ENCODE measurements at places on chromosomes 5 and 9. TPM values are rescaled to one million over a fixed set of nuclear protein-coding genes. Genes with fewer than 3 reads are reported as not detected.

- DNase-seq = no peak
Observed at GRCh38 chr5:143315929-143316328, 87.6 kb downstream of the NR3C1 start.

GRCh38 chr5:160419458-160420330 is 813 bp upstream of the SLU7 start:
- no peak for DNase-seq

DNA sequence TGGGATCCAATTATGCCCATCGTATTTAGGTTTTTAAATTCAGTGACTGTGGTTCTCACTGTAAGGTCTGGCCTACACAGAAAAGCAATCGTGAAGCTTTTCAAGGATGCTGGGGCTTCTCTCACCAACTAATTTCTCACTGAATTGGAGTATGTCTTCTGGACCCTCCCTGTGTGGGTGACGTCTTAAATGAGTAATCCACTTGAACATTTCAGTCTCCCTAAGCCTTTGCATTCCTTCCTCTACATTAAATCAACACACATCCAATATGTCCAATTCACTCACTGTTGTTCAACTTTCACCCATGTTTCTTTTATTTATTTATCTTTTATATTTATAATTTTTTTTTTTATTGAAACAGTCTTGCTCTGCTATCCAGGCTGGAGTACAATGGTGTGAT is 12.5 kb upstream of the BTF3 start:
- DNase-seq = no peak

DNA sequence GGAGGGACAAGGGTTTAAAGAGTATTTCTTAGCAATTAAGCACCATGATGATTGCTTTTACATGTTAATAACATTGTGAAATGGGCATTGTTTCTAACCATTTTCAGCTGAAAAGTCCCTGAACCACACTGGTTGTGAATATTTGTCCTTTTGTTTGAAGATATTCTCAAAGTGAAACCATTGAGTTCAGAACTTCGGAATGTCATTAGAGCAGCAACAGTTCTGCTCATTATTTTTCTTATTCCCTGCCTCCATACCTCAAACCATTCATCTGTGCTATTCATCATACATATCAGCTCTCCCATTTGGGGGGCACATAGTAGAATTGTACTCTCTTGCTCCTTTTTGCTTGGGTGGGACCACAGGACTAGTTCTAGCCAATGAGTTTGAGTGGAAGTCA is 553.0 kb upstream of the ZNF462 start:
- DNase-seq = no peak

DNA sequence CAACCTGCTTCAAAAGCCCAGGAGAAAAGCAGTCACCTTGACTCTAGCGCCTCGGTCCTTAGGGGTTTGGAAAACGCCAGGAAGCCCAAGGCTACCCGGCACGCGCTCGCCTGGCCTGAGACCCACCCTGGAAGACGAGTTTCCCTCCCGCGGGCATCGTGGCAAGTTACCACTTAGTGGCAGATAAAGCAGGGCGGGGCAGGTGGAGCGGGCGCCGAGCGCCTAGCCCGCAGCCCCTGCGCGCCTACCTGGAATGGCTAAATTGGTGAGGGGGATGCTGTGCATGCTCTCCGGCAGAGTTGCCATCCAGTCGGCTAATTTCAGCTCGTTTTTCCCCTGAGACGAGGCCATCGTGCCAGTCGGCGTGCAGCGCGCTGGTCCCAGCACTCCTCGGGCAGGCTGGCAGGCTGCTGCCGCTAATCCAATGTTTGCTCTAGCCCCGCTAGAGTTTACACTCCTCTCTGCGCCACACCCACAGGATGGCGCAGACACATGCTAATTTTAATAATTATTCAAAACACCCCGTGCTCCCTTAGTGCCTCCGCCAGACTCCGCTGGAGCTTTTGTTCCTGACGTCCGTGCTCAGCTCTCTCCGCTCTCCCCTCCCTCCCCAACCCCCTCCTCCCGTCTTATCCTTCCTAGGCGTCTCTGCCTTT is at the start of gene PLCXD3:
Gene PLCXD3, minus strand, starts transcription at position 426 of the 656 bp plus-strand sequence. Its CDS starts 75 bp downstream, at position 351.
- no peak for DNase-seq

DNA sequence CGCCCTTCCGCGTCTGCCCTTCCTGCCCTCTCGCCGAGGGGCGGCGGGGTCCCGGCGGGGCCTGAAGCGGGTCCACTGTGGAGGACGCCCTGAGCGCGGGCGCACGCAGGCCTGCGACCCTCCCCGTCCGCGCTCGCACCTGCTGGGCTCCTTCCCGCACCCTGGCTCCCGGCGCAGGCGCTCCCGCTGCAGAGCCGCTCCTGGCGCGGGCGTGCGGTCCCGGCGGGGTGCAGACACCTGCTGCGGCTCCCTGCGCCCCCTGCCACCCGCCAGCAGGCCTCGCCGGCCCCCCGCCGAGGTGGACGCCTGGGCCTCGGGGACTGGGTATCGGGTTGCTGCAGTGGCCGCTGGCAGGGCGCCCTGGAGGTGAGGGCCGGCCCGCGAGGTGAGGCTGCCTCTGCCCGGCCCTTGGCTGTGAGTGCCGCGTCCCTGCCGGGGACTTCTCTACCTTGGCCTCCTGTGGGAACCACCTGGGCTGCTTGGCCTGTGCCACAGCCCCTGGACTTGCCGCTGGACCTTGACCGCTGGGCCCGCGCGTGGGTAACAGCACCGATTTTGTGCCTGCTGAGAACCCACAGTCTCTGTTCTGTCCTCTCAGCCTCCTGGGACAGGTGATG is 627 bp downstream of the ARRDC1 start:
- no peak for DNase-seq

SPINK9 gene
- not detected for total RNA-seq

SLC6A3 gene
- total RNA-seq = not detected

SLC27A6 gene
- not detected for total RNA-seq

PCDHA7 gene
- 0.19 TPM for total RNA-seq

C9orf78 gene
- total RNA-seq = 63.3 TPM

All from LHCN-M2 (cell line).